ENCODE measurements at places on chromosomes 4 and X. TPM values are rescaled to one million over a fixed set of nuclear protein-coding genes. Genes with fewer than 3 reads are reported as not detected.

DNA sequence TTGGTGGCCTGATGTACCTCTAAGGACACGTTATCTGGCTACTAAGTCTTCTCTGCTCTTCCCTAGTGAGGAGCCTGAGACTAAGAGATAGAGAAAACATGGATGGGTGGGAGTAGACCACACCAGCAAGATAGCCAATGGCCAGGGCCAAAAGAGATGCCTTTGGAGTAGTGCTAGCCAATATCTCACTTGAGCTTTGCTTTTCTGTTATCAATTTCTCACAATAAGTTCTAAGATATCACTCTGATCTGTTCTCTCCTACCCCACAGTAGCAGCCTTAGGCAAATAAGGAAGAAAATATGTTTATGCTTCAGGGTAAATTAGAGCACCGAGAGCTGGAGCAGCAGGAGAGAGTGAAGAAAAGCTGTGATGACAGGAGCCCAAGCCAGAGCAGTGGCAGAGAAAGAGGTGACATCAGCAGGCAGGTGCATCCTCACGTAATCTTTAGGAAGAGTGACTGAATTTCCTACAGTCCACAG is 343.9 kb upstream of the NOCT start:
- H3K27ac ChIP-seq = no peak overlapping the region
- H3K4me3 ChIP-seq = no peak overlapping the region
- no peaks in the 10 kb centered on the region for H3K36me3 ChIP-seq
- no peak for DNase-seq

GRCh38 chr4:169998981-169999380 is 27.2 kb downstream of the MFAP3L start:
- no peak overlapping the region for H3K4me3 ChIP-seq
- DNase-seq = no peak
- H3K27me3 ChIP-seq = no peaks in the 10 kb centered on the region
- no peaks in the 10 kb centered on the region for H3K36me3 ChIP-seq
- H3K27ac ChIP-seq = no peak overlapping the region

DNA sequence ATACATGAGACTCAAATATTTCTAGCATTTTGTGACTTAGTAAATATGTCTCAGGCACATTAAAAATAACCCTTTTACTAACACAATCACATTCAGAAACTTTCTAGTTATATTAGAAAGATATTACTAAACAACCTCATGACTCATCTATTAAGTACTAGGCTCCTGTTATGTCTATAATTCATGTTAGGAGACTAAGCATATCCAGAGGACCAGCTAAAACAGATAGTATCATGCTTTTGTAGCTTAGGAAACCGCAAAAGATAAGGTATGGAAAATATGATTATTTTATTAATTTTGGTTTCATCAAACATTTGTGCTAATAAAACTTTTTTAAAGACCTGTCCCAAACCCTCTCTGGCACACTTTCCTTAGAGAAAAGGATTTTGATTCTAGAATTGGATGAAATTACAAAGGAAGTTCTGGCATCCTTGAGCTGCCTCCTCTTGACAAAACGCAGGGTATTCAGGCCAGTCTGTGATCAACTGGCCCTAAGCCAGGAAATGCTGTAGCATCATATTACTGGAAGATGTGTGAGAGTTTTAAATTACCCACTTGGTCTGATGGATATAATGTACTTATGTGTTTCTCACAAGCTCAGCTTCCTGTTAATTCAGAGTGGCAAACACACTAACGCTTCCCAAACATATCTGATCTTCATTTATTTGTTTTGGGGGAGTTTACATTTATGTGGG is 60.4 kb downstream of the NRK start:
- no peaks in the 10 kb centered on the region for H3K36me3 ChIP-seq
- DNase-seq = no peak
- H3K4me1 ChIP-seq = no peaks in the 10 kb centered on the region
- no peak overlapping the region for H3K27ac ChIP-seq
- H3K4me3 ChIP-seq = no peak overlapping the region
- no peaks in the 10 kb centered on the region for H3K27me3 ChIP-seq

DNA sequence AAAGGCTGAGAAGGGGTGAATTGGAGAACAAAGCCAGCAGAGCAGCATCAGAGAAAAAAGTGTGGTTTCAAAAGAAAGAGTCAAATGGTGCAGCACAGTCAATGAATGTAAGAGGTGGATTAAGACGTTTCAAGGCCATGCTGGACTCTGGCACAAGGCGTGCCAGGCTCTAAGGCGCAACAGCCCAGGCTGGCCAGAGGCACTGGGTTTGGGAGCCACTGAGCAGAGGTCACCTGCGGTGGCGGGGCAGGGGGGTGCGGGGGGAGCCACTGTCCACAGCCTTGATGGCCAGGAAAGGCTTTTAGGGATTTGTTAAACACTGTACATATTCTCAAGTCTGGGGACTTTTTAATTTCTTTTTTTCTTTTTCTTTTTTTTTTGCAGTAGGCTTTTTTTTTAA is 222.5 kb upstream of the FAT1 start:
- no peaks in the 10 kb centered on the region for H3K27me3 ChIP-seq
- H3K36me3 ChIP-seq = no peaks in the 10 kb centered on the region
- no peak for DNase-seq
- no peak overlapping the region for H3K4me3 ChIP-seq
- H3K27ac ChIP-seq = no peak overlapping the region

GRCh38 chr4:125952631-125953030 is 637.9 kb downstream of the FAT4 start:
- H3K36me3 ChIP-seq = no peaks in the 10 kb centered on the region
- no peaks in the 10 kb centered on the region for H3K27me3 ChIP-seq
- H3K4me3 ChIP-seq = no peak overlapping the region
- no peaks in the 10 kb centered on the region for H3K4me1 ChIP-seq

- H3K4me1 ChIP-seq = peaks cover 8% of the 10 kb centered on the region
- peaks cover 3% of the 10 kb centered on the region for H3K36me3 ChIP-seq
- no peak overlapping the region for H3K4me3 ChIP-seq
- DNase-seq = peak; percentile 60
Observed at GRCh38 chr4:244471-244870, 60.8 kb downstream of the ZNF732 start.

GRCh38 chr4:99853999-99854398 is 37.4 kb downstream of the DAPP1 start:
- no peak for DNase-seq
- H3K27ac ChIP-seq = no peak overlapping the region
- peaks cover 60% of the 10 kb centered on the region for H3K36me3 ChIP-seq
- H3K27me3 ChIP-seq = no peaks in the 10 kb centered on the region

DNA sequence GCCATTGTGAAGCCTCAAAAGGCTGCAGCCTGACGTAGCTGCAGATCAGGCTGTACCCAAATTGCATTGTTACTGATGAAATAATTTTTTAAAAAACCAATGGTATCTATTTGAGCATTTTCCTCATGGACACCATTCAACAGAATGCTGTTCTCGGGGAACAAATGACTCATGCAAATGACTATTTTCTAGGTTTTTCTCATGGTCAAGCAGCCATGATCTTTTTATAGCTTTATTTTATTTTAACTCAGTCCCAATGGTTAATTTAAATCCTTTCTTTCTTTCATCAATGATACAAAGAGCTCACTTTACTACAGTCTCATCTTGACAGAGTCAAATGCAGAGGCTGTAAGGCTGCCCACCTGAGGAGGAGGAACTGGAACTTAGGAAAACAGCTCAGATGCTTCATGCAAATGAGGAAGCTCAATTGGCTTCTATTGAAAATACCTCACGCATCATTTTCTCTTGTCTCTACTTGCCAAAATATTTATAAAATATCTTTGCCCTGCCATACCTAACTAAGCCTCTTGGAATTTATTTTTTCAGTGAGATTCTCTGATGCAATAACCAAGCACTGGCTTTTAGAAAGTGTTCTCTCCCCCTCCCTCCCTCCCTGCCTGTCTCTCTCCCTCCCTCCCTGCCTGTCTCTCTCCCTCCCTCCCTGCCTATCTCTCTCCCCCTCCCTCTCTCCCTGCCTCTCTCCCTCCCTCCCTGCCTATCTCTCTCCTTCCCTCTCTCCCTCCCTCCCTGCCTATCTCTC is 81.0 kb downstream of the SORBS2 start:
- no peak for DNase-seq
- H3K4me3 ChIP-seq = no peak overlapping the region
- no peaks in the 10 kb centered on the region for H3K36me3 ChIP-seq
- H3K27ac ChIP-seq = no peak overlapping the region

DNA sequence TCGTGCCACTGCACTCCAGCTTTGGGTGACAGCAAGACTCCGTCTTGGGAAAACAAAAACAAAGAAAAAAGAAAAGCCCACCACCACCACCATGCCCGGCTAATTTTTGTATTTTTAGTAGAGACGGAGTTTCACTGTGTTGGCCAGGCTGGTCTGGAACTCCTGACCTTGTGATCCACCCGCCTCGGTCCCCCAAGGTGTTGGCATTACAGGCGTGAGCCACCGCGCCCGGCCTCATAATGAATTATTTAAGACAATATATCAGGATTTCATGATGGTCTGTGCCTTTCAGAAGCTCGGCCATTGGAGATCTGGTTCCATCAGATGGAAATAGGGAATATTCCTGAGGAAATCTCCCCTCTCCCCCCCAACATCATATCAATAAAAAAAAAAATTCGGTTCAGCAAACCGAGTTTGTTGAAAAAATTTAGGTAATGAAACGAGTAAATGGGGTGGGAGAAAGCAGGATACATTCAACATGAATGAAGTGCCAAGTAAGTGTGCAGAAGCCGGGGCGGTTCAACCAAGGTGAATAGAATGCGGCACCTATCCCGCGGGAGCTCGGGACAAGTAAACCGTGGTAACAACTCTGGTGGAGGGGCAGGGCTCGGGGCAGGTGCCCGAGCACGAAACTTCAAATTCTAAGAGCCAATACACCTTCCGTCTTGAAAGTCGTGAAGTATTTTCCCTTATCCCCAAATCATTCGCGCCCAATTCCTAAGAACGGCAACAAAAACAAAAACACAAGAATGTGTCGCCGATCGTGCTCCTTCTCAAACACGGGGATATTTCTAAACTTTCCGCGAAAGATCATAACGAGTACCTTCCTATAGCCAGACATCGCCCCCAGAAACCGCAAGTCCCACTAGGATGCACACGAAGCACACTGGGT is 773 bp upstream of the TXLNG start:
- H3K4me1 ChIP-seq = peaks cover 13% of the 10 kb centered on the region
- H3K27me3 ChIP-seq = no peaks in the 10 kb centered on the region
- no peaks in the 10 kb centered on the region for H3K36me3 ChIP-seq
- no peak for DNase-seq

DNA sequence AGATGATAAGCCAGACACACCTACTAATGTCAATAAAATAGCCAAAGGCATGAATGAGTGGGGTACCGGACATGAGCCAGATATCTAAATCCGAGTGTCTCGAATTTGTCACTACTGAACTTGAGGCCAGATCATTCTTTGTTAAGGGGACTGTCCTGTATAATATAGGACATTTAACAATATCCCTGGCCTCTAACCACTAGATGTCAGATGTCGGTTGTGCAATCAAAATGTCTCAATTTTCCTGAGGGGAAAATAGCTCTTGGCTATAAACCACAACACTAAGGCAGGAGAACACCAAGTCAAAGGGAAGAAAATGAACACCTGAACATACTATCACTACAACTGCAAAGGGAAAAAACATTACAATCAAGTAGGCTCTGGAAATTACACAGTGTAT is 154.5 kb downstream of the GPM6A start:
- H3K4me3 ChIP-seq = no peak overlapping the region
- H3K36me3 ChIP-seq = no peaks in the 10 kb centered on the region
- no peaks in the 10 kb centered on the region for H3K27me3 ChIP-seq
- no peaks in the 10 kb centered on the region for H3K4me1 ChIP-seq
- no peak for DNase-seq

DNA sequence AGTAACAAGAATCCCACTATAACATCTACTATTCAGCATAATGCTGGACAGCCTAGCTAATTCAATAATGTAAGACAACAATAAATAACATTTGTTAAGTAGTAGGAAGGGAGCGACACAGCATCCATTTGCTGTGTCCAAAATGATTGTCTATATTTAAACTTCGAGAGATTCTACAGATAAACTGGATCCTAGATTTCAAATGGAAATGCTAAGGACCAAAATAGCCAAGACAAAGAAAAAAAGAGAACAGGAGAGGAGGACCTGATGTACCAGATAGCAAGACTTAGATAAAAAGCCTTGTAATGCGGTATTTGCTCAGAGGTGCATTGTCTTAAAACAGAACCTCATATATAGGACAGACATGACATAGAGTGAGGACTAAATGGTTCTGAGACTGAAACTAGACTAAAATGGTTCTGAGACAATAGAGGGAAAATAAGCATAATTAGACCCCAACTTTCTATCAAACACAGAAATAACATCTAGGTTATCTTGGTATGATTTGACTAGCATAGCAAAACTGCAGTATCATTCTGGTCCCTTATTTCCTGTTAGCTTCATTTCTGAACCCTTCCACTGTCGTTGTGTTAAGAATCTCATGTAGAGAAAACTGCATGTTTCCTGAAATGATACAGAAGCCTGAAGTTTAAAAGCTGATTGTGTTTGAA is 3.8 kb downstream of the HPGDS start:
- peaks cover 2% of the 10 kb centered on the region for H3K36me3 ChIP-seq
- H3K27ac ChIP-seq = peak overlapping the region; percentile 83
- DNase-seq = no peak
- H3K4me3 ChIP-seq = peak overlapping the region; percentile 48
- peaks cover 18% of the 10 kb centered on the region for H3K4me1 ChIP-seq
- no peaks in the 10 kb centered on the region for H3K27me3 ChIP-seq

DNA sequence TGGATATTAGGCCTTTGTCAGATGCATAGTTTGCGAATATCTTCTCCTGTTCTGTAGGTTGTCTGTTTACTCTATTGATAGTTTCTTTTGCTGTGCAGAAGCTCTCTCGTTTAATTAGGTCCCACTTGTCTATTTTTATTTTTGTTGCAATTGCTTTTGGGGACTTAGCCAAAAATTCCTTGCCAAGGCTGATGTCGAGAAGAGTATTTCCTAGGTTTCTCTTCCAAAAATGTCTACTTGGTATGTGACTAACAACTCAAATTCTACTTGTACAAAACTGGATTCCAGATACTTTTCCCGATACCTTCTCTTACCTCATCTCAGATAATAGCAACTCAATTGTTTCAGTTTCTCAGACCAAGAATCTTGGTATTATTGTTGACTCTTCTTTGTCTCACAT is 142.4 kb upstream of the GLRA2 start:
- H3K27ac ChIP-seq = no peak overlapping the region
- no peak overlapping the region for H3K4me3 ChIP-seq
- H3K27me3 ChIP-seq = no peaks in the 10 kb centered on the region
- H3K4me1 ChIP-seq = no peaks in the 10 kb centered on the region

The SPACA5 gene
- total RNA-seq = not detected

The INTU gene
- total RNA-seq = 0.03 TPM

The DSPP gene
- total RNA-seq = not detected

The FRG2 gene
- not detected for total RNA-seq

The UGT2B17 gene
- not detected for total RNA-seq

The JAKMIP1 gene
- 57.8 TPM for total RNA-seq

The COL25A1 gene
- total RNA-seq = not detected

The RTL5 gene
- total RNA-seq = 0.20 TPM

The IQCM gene
- total RNA-seq = not detected

The FAM9B gene
- total RNA-seq = not detected

Data from activated CD8-positive, alpha-beta memory T cell treated with anti-CD3 and anti-CD28 coated beads, Interleukin-2, amount 10 ng/mL, durations not matched to agents 7 days and 5 days (primary cell).